ENCODE measurements at places on chromosomes 2 and 18.
A peak's percentile ranks its signal among the peaks of the same experiment; 100 is the strongest.

DNA sequence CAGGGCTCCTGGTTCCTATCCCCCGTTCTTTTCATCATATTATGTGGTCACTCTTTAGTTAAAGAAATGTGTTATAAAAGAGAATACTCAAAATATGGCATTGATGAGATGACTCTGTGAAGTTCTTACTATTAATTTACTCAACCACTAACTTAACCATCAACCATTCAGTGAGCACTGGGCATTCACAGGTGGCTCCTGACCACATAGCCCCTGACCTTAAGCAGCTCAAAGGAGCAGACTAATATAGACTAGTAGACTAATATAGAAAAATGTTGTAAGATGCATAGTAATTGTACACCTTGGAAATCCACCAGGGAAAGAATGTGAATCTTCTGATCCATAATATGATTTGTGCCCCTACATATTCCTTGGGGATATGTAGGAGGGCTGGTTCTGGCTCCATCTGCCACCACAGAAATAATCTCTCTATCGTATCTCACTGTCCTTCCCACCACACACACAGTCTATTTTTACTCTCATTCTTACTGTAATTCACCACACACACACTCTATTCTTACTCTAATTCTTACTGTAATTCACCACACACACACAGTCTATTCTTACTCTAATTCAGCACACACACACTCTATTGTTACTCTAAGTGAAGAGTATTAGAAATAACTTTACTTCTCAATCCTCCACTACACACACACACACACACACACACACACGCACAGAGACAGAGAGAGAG, 188.9 kb upstream of the ITGA4 start:
- DNase-seq: no peak

- no peak for DNase-seq
These were observed 16.7 kb downstream of the ZCCHC2 start for GRCh38 chr18:62539284-62540165.

DNA sequence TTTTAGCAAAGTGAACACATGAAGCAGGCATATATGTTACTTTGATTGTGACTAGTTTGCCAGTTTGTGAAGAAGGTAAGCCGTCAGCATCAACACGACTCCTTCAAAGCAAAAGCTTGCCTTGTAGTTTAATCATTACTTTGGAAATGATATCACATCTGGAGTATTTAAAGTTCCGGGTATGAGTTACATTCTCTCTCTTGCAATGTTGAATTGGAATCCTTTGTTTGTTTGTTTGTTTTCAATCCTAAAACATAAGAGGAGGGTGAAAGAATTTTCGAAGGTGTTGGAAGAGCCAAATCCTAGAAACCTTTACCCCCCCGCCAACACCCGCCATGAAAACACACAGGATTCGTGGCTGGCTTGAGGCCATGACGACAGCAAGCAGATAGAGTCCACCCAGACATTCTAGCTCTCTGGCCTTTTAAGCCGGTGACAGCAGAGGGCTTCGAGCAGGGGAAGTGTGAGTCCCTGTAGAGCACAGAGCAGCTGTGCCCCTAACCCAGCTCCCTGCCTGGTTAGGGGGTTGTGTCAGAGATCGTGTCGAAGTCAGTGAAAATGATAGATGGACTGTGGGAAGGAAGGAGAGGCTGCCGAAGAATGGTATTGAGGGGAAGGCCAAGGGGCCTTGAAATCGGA, 103.8 kb upstream of the SMIM21 start:
- DNase-seq: no peak

- no peak for DNase-seq
These were observed 10.7 kb downstream of the CREB1 start for GRCh38 chr2:207540431-207540830.

GRCh38 chr2:39723497-39723896, 55.6 kb downstream of the THUMPD2 start:
- DNase-seq: no peak

DNA sequence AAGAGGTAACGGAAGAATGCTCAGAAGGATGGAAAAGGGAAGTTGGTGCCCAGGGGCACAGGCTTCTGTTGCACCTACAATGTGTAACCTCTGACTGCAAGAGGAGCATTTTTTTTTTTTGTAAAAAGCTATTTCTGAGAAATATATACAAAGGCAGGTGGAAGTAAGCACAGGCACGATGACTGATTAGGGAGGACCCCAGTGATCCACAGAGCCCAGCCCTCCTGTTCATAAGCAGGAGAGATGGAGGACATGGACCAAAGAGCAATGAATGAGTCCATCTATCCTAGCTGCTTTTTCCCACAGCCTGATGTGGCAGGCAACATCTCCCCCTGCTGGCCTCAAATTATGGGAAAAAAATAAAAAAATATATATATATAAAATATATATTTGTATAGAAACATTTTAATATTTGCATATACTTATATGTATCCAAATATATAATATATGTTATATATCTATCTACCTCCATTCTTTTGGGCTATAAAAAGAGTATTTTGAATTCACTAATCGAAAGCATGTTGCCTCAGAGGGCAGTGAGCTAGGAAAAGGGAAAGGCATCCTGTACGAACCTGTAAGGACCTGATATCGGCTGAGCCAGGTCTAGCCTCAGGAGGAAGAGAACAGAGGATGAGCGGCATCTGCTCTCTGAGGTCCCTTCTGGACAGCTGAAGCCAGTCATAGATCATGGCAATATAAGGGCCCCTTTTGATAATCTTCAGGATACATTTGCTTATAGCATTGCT, 166.0 kb upstream of the STK17B start:
- DNase-seq: peak; percentile 24

- DNase-seq: no peak
These were observed 22.0 kb downstream of the HNMT start for GRCh38 chr2:137986268-137986667.

Measured in CD4-positive, alpha-beta T cell treated with Interleukin-15 for 4 hours (primary cell).